ENCODE measurements at places on chromosomes 6 and 20. TPM values are rescaled to one million over a fixed set of nuclear protein-coding genes. Genes with fewer than 3 reads are reported as not detected.

EBF4 gene
- polyA plus RNA-seq, result 0.35 TPM

EPHA7 gene
- 0.03 TPM for polyA plus RNA-seq

TSPO2 gene
- polyA plus RNA-seq, result not detected

DDX43 gene
- polyA plus RNA-seq, result 1.5 TPM

DAAM2 gene
- 13.0 TPM for polyA plus RNA-seq

LINC00237 gene
- polyA plus RNA-seq, result not detected

SPAG4 gene
- 2.6 TPM for polyA plus RNA-seq

LHFPL5 gene
- not detected for polyA plus RNA-seq

MEI4 gene
- polyA plus RNA-seq, result not detected

PDRG1 gene
- 14.5 TPM for polyA plus RNA-seq

MEP1A gene
- not detected for polyA plus RNA-seq

RIMS4 gene
- polyA plus RNA-seq, result 0.03 TPM

KIF25 gene
- polyA plus RNA-seq, result not detected

SLC35F1 gene
- 0.41 TPM for polyA plus RNA-seq

IL17A gene
- not detected for polyA plus RNA-seq

OR2J3 gene
- polyA plus RNA-seq, result not detected

ESF1 gene
- polyA plus RNA-seq, result 7.3 TPM

RNF144B gene
- polyA plus RNA-seq, result 0.29 TPM

LPA gene
- not detected for polyA plus RNA-seq

TNFAIP3 gene
- polyA plus RNA-seq, result 10.8 TPM

PRICKLE4 gene
- polyA plus RNA-seq, result 0.19 TPM

CLVS2 gene
- not detected for polyA plus RNA-seq

PAX1 gene
- not detected for polyA plus RNA-seq

RAB32 gene
- polyA plus RNA-seq, result 116 TPM

DDO gene
- 1.3 TPM for polyA plus RNA-seq

ZBTB2 gene
- polyA plus RNA-seq, result 27.4 TPM

RBBP9 gene
- 19.2 TPM for polyA plus RNA-seq

STMND1 gene
- polyA plus RNA-seq, result 0.06 TPM

TUBB2B gene
- 5.2 TPM for polyA plus RNA-seq

ESR1 gene
- 0.35 TPM for polyA plus RNA-seq

PI16 gene
- polyA plus RNA-seq, result 0.67 TPM

POPDC3 gene
- 18.6 TPM for polyA plus RNA-seq

PDE10A gene
- 0.19 TPM for polyA plus RNA-seq

TREM1 gene
- polyA plus RNA-seq, result 0.25 TPM

EIF2S2 gene
- 108 TPM for polyA plus RNA-seq

CAP2 gene
- 38.1 TPM for polyA plus RNA-seq

AIG1 gene
- 42.2 TPM for polyA plus RNA-seq

SPATA25 gene
- polyA plus RNA-seq, result 0.11 TPM

EPB41L1 gene
- 16.2 TPM for polyA plus RNA-seq

HLA-DRB5 gene
- not detected for polyA plus RNA-seq

COL21A1 gene
- polyA plus RNA-seq, result 0.52 TPM

NOTCH4 gene
- 0.42 TPM for polyA plus RNA-seq

RAD21L1 gene
- polyA plus RNA-seq, result 0.16 TPM

IPCEF1 gene
- 0.03 TPM for polyA plus RNA-seq

ADGRG6 gene
- 67.2 TPM for polyA plus RNA-seq

SRMS gene
- polyA plus RNA-seq, result not detected

FABP7 gene
- not detected for polyA plus RNA-seq

KCNQ2 gene
- not detected for polyA plus RNA-seq

GGT7 gene
- 8.2 TPM for polyA plus RNA-seq

CRISP2 gene
- polyA plus RNA-seq, result not detected

All from fibroblast of lung (primary cell).